ENCODE measurements at places on chromosomes 3 and 15. TPM values are rescaled to one million over a fixed set of nuclear protein-coding genes. Genes with fewer than 3 reads are reported as not detected.

COL6A5 gene
- total RNA-seq, result not detected

DNA sequence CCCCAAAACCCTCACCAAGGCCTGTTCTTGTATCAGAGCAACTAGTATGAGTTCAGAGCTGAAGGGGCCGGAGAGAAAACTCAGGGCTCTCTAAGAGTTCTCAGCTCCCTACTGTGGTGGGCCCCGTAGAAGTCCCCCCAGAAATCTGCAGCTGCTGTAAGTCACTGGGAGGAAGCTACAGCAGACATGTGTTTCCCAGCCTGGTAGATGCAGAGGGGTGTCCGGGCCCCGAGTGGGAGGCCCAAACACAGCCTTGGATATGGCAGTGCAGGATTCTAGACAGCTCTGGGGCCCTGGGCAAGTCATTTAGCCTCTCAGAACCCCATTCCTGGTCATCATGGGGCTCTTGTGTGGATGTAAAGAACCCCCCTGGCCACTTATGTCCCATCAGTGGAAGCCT is 39.2 kb upstream of the CSPG4 start:
- no peak for DNase-seq

- no peak for DNase-seq
These were observed 3.9 kb upstream of the MECOM start for GRCh38 chr3:169667166-169668071.

SELENOS gene
- 70.9 TPM for total RNA-seq

GRCh38 chr15:41606997-41607396 is 48.0 kb downstream of the TYRO3 start:
- no peak for DNase-seq

EXD1 gene
- not detected for total RNA-seq

DNA sequence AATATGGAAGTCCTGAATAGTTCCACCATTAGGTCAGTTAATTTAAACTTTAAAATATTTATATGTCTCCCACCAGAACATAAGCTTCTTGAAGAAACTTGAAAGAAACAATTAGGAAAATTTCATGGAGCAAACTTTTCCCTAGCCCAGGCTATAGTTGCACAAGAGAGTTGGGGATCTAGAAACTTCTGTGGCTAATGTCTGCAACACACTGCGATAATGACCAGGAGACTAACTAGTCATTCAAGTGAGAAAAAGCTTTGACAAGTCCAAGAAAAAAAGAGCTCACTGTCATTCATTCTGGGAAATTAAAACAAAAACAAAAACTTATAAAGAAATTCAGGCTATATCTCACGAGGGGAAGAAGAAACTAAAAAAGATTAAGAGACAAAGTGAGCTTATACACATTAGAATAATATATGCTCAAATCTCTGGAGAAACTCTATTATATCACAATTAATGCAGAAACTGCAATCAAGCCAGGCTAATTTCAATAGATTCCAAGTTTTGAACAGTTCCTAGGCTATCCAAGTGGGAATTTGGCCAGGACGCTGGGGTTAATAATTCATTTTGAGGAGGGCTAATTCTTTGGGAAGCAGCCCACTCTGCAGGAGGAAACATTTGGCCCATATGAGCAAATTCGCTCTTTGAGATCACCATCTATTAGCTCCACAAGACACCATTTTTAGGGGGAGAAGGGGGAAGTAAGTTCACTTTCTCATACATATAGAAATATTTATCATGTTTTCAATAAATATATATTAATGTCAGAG is 134.6 kb downstream of the MEIS2 start:
- no peak for DNase-seq

- DNase-seq, result no peak
These were observed 64.3 kb downstream of the DUT start for GRCh38 chr15:48395521-48396011.

GRCh38 chr3:133868186-133868585 is 27.5 kb downstream of the RAB6B start:
- no peak for DNase-seq

UBAP1L gene
- total RNA-seq, result 1.1 TPM

GRCh38 chr15:91385311-91385710 is 285.3 kb downstream of the SV2B start:
- no peak for DNase-seq

- DNase-seq, result no peak
These were observed 80.3 kb downstream of the TMEM266 start for GRCh38 chr15:76140074-76140464.

DNA sequence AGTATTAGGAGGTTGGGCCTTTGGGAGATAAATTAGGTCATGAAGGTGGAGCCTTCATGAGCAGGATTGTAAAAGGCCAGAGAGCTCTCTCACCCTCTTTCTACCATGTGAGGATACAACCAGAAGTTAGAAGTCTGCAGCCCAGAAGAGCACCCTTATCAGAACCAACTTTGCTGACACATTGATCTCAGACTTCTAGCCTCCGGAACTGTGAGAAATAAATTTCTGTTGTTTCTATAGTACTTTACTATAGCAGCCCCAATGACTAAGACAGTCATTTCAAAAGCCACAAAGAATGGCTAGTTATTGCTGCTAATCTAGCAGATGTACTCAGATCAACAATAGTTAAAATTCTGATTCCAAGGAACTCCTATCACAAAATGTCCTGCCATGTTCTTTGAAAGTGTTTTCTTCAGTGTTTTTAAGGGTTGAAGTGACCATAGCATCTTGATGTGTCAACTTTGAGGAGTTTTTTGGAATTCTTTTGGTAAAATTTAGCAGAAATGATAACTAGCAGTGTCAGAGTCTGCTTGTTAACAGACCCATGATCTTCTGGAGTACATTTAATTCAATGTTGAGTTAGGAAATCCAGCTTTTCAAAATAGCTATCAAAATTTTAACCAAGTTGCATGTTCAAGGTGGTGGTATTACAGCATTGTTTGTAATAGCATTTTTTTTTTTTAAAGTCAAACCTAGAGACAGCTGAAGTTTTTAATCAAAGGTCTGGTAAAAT is 10.3 kb downstream of the DZIP3 start:
- no peak for DNase-seq

WDR49 gene
- not detected for total RNA-seq

GRCh38 chr3:57758686-57759085 is 2.6 kb downstream of the SLMAP start:
- DNase-seq, result no peak

DNA sequence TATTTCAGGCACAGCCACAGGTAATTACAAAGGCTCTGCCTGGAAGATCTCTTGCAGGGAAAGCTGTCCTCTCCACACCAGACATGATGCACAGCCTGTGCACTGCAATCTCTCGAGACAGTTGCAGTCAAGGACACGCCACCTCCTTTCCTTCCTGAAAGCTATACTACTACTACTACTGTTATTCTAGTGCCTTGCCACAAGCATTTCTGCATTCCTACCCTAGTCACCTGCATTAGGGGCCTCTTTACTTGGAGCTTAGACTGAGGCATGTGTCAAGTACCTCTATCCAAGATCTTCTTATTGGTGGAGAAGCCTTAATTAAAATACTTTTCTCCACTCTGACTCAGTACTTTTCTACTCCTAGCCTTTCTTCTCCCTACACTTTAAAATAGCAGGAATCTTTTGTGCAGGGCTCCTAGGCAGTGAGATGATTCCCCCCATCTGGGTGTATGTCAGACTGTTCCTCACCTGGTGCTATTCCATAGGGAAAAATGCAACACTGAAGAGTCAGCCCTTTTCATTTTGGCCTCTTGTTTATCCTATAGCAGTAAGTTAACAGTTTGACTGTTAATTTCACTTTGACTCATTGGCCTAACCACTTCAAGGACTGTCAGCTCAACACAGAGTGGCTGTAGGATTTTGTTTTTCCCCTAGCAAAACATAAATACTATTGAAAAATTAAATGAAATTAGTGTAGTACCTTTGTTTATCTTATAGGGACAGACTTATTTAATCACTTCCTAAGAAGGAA is 78.9 kb downstream of the ESYT3 start:
- no peak for DNase-seq

DNA sequence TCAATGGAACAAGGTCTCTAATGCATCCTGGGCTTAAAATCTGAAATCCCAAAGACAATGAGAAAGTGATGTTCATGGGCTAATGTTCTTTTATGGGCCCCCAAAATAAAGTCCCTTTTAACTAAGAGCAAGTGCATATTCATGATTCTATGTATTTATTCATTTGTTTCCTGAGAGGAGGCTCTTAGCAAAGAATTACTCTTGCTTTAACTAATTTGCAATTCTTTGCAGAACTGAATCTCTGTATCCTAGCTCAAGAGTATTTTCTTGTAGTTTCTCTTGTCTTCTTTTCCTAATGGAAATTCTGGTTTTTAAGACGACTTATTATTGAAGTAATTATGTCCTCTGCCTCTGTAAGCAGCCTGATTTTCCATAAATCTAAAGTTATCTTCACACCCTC is 202.2 kb upstream of the TP63 start:
- DNase-seq, result no peak

CLRN1 gene
- total RNA-seq, result not detected

- no peak for DNase-seq
These were observed 38.8 kb downstream of the TYRO3 start for GRCh38 chr15:41597787-41598186.

DNA sequence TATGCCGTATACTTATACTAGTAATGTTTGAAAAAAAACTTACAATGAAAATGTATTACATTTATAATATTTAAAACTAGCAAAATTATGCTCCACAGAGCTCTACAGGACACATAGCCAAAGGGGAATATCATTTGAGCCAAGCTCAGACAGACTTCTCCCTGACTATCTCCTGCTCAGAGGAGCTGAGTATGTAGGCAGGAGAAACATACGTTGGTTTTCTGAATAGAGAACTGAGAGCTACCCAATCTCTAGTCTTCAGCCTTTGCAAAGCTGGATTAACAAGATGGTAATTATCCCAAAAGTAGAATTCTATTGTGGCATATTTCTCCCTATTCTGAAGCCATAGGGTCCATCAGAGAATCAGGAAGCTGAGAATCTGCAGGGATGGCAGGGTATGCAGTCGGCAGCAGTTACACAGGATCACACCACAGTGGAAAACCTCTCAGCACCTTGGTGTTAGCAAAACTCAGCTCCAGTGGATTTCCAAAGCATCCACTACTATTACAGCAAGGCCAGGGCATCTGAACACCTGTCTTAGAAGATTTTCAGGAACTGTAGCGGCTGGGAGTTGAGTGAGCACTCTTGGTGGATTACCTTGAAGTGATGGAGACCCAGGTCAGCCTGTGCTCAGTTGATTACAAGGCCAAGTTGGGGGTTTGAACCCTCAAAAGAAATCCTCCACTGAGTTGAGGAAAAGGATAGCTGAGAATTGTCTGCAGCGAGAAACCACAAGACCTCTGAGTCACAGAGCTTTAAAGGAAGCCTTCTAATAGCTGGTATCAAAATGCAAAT is 30.1 kb downstream of the GPR15 start:
- no peak for DNase-seq
